ENCODE measurements at places on chromosomes 12 and 14.
A peak's percentile ranks its signal among the peaks of the same experiment; 100 is the strongest.

DNA sequence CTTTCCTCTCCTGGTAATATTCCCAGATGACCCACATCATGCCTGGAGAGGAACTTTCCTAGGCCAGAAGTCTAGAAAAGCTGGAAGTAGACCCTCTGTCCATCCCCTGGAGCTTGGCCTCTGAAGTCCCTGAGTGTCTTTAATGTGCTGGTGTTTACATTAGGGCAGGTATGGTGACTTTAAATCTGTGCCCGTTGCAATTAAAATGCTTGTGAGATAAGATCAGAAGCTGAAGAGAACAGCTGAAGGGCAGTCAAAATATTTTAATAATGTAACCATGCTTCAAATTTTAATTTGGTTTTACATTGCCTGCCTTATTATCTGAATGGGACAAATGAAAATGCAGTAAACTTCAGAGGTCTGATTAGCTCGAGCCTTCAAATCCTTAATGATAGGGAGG is 1022.5 kb downstream of the BCL11B start:
- no peak for DNase-seq

DNA sequence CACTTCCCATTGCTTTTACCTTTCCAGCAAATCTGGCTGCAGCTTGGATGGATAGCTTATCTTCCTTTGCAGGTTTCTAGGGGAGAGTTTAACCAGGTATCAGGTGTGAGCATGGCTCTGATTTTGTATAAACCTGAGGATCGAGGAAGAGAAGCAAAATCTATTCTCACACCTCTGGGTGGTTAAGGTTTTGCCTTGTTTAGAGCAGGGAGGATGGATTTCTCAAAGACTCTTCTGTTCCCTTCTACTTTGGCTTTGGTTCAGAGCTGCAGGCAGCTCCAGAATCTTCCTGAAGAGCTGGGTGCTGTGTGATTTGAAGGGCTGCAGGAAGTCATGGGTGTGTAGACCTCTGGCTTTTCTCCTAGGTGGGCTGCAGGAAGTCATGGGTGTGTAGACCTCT is 1.7 kb downstream of the JDP2 start:
- no peak for DNase-seq

GRCh38 chr12:28558250-28558649 is 368.0 kb downstream of the CCDC91 start:
- no peak for DNase-seq

GRCh38 chr12:131356485-131357184 is 354.3 kb upstream of the SFSWAP start:
- no peak for DNase-seq

GRCh38 chr12:116241157-116241759 is 36.2 kb downstream of the MED13L start:
- no peak for DNase-seq

- DNase-seq, result no peak
Observed at GRCh38 chr14:33406766-33407165, 468.1 kb downstream of the NPAS3 start.

GRCh38 chr12:58596381-58596780 is 323.9 kb downstream of the LRIG3 start:
- DNase-seq, result no peak

DNA sequence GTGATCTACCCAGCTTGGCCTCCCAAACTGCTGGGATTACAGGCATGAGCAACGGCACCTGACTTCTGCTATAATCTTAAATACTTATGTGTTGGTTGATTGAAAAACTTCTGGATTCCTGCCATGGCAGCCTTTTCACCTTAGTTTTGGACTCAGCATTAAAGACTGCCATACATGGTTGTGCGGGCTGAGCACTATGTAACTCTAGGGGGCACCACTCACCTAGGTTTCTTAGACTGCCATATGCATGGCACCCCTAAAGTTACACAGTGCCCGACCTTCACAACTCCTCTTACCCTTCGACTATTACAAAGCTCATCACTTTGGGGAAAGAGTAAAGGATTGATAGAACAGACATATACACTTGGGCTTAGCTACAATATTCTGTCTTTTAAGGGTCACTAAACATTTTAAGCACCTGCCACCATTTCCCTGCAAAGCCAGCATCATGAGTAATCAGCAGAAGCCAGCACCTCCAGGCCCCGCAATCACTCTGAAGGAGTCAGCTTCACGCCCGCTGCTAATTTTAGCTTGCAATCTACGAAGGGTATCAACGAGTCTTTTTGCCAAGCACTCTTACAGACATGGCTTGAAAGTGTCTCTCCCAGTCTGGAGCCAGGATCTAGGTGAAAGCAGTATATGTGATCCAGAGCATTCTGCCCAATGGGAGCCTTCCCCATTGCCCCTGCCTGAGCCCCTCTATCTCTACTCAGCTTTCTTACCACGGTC is 59.8 kb downstream of the SUDS3 start:
- no peak for DNase-seq

GRCh38 chr12:75488553-75488952 is 8.0 kb downstream of the GLIPR1 start:
- DNase-seq, result no peak

DNA sequence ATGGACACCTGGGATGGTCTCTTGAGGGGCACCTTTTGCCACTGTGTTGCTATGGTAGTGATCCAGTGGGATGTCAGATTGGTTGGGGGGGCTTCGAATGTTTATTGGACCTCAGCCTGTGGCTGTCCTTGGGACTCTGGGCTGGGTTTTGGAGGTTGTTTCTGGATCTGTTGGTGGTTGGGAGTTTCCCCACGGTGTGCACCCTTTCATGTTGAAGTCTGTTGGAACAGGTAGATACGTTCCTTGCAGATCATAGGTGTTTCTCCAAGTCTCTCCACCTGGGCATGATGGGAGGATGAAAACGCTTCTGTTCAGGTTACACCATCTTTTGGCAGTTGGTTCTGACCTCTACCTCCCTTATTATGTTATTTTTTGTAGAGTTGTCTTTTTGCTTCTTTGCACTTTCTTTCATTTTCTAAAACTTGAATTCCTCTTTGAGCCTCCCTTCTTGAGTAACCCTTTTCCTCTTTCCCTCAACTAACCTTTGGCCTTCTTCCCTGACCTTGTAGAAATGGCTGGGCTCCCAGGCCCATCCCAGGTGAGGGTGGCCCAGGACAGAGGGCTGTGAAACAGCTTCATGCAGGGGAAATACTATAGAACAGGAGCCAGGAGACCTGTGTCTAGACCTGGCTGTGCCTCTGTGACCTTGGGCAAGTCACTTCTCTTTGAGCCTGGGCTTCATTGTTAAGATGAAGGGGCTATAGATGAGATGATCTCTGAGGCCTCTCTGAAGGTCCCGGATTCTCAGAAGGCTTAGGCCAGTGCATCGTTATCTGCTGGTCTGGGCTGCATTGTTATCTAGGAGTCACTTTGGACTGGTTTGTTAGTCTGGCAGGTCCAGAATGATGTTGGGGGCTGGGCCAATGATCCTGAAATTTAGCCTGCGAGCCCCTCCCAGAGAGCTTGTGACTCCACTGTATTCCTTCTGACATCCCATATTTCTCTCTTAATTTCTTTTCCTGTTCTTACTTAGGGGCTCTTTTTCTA is 2.0 kb downstream of the ATN1 start:
- no peak for DNase-seq

DNA sequence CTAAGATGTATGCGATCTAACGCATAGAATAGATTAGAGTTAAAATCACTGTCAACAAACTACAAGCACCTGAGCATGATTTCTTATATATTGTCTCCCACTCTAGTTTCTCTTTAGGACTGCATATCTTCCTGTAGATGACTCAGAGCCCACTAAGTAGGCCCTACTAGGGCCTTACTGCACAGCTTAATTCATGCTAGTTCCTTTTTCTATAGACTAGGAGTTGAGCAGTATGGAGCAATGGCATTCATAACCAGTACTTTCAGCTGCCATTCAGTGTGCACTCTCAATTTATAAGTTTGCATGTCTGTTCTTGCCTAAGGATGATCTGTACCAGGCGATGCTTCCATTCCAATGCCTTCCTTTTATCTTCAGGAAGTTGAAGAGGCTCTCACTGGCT is 103.5 kb downstream of the METTL25 start:
- no peak for DNase-seq

GRCh38 chr14:37384870-37385596 is 187.3 kb downstream of the MIPOL1 start:
- no peak for DNase-seq

DNA sequence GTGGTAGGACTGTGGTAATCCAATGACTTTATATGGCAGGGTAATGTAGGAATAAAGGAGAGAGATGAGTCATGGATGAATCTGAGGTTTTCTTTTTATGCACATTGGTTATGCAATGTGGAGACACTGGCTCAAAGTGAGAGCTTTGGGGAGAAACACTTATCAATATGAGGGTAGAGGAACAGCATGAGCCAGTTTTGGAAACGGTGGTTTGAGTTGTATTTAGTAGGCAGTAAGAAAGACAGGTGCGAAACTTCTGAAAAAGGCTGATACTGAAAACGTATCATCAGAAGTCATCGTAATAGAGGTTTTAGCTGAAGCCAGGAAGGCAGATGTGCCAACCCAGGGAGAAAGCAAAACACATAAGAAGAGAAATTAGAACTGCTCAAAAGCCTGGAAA is 854.8 kb upstream of the SEL1L start:
- DNase-seq, result no peak

DNA sequence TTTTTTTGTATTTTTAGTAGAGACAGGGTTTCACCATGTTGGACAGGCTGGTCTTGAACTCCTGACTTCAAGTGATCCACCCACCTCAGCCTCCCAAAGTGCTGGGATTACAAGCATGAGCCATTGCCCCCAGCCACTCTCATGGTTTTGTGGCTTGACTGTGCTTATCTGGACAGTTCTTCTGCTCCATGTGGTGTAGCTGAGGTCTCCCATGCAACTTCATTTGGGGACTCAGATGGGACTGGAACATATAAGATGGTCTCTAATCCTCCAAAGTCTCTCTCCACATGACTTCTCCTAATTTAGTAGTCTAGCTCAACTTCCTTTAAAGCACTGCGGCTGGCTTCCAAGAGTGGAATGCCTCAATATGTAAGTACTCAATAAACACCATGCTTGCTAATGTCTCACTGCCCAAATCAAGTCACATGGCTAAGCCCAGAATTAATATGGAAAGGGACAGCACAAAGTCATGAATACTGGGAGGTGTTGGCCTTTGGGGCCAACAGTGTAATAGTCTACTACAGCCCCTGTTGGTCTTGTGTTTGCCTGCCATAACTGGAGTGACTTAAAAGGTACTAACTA is 7.4 kb downstream of the INHBC start:
- DNase-seq, result no peak

DNA sequence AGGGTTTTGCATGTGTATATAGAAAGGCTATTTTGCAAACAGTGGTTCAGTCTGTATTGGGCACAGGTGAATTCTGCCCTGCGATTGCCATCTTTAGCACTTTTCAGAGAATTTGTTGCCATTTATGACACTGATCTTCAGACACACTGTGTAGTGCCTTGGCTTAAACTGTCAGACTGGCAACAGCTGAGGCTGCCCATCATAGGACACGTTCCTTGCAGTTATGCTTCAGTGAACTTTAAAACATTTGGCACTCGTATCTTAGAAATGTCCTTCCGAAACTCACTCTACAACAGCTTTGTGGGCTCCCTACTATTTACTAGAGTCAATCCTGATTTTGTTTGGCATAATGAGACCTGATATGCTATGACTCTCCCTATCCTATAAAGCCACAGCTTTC is 29.1 kb downstream of the AP5M1 start:
- no peak for DNase-seq

GRCh38 chr14:73760598-73761586 is 46.7 kb upstream of the PNMA1 start:
- DNase-seq, result no peak

GRCh38 chr14:74566174-74567141 is 45.6 kb downstream of the LTBP2 start:
- no peak for DNase-seq

DNA sequence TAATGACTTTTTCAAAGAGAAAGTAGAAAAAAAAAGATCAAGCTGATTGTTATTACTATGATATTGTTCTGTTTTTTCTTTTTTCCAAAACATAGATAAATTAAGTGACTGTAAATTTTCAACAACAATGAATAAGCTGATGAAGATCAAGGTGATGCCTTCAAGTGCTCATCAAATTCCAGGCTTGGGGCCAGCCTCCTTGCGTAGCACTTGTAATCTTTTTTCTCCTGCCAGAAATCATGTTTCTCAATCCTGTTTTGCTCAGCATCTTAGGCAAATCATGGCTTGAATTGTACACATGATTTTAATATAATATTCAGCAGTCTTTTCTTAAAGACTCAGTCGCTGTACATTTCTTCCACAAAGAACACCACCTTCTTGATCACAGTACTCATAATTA is 333.2 kb downstream of the NPAS3 start:
- no peak for DNase-seq

DNA sequence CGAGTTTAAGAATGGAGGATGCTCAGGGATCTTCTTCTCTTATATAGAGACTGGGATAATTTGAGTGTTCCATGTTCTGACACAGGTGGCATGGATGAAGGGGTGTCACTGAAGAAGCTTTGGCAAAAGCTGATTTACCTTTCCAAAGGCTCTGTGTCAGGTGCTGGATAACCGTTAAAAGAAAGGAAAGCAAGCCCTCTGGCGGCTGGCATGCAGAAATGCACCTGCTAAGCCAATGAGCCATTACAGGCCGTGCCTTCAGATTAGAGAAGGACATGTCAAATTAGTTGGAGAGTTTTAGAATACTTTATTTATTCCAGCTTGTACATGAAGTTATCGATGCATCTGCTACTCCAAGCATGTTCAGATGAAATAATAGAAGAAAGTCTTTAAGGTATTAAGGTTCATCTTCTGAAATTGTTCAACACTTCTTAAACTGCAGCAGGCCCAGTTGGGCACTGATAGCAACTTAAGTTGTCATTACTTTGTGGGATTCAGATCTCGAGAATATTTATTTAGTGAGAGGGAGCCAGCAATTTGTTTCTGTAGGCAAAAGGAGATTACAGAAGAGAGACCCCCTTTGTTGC is 678.2 kb downstream of the NRXN3 start:
- peak; percentile 14 for DNase-seq

DNA sequence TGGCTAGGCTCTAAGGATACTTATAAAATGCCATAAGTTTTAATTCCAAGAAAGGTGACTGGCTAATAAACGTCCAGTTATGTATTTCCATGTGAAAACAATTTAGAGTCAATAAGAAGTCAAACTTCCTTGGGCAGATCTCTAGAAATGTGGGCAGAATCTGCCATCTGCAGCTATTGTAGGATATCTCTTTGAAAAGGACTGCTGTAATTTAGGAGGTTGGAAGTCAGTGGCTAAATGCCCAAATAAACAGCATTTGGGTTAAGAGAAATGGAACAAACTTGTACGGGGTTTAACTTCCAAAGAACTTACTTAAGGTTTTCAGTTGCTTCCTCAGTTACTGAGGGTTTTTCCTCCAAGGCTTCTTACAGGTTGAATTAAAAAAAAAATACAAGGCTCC is 121.6 kb downstream of the FIGNL2 start:
- no peak for DNase-seq

- no peak for DNase-seq
Observed at GRCh38 chr14:50733494-50733893, 65.4 kb upstream of the SAV1 start.

GRCh38 chr12:91273560-91273959 is 90.9 kb upstream of the DCN start:
- DNase-seq, result no peak

- DNase-seq, result no peak
Observed at GRCh38 chr12:41073633-41074472, 114.3 kb upstream of the PDZRN4 start.
